ENCODE measurements at places on chromosomes 1 and 21. TPM values are rescaled to one million over a fixed set of nuclear protein-coding genes. Genes with fewer than 3 reads are reported as not detected.

The ZSCAN20 gene
- total RNA-seq = 8.0 TPM

The GPR52 gene
- 6.5 TPM for total RNA-seq

The KANK4 gene
- total RNA-seq = 0.42 TPM

The TPTE gene
- total RNA-seq = not detected

The OR2AK2 gene
- total RNA-seq = not detected

- H3K4me1 ChIP-seq = no peaks in the 10 kb centered on the region
- no peaks in the 10 kb centered on the region for H3K27me3 ChIP-seq
- no peaks in the 10 kb centered on the region for H3K36me3 ChIP-seq
- H3K27ac ChIP-seq = no peak overlapping the region
- no peak for DNase-seq
Observed at GRCh38 chr1:212692774-212693644, 6.6 kb downstream of the BATF3 start.

DNA sequence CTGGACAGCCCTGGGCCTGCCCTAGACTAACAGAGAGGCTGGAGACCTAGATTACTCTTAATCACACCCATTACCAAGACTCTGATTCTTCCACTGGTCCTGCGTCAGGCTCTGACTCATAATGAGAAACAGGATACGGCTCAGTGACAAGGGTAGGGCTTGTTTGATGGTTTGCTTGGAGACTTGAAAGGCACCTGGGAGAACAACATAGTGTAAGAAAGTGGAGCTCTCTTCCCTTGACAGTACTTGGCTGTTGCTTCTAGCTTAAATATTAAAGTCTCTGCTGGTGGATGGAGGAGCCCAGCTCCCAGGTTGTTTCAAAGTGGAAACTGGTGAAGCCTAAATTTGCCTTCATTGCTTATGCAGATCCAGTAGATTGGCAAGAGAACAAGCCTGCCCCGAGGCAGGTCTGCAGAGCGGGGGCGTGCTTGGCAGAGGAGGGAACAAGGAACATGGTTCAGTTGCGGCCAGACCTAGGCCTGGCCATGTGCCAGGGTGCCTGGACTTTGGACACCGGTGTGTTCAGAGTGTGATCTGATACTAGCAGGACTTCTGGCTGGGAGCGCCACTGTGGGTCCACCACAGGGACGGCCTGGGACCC is 480.6 kb downstream of the CAMTA1 start:
- no peaks in the 10 kb centered on the region for H3K36me3 ChIP-seq
- H3K27ac ChIP-seq = no peak overlapping the region
- H3K4me1 ChIP-seq = no peaks in the 10 kb centered on the region
- no peak overlapping the region for H3K4me3 ChIP-seq

DNA sequence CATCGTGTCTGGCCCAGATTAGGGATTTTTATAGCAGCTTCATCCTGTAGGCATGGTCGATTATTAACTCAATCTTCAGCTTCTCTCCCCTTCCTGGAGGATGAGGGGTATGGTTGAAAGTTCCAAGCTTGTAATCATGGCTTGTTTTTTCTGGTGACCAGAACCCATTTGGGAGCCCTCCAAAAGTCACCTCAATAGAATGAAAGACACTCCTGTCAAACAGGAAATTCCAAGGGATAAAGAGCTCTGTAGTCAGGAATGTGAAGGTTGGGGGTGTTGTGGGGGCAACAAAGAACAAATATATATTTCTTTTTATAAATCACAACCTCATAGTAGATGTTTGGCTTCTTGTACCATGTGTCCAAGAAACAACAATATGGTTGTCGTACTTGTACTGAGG is 212.7 kb upstream of the ESRRG start:
- H3K27me3 ChIP-seq = no peaks in the 10 kb centered on the region
- H3K27ac ChIP-seq = no peak overlapping the region
- no peak for DNase-seq
- no peaks in the 10 kb centered on the region for H3K4me1 ChIP-seq
- H3K4me3 ChIP-seq = no peak overlapping the region
- no peaks in the 10 kb centered on the region for H3K36me3 ChIP-seq

DNA sequence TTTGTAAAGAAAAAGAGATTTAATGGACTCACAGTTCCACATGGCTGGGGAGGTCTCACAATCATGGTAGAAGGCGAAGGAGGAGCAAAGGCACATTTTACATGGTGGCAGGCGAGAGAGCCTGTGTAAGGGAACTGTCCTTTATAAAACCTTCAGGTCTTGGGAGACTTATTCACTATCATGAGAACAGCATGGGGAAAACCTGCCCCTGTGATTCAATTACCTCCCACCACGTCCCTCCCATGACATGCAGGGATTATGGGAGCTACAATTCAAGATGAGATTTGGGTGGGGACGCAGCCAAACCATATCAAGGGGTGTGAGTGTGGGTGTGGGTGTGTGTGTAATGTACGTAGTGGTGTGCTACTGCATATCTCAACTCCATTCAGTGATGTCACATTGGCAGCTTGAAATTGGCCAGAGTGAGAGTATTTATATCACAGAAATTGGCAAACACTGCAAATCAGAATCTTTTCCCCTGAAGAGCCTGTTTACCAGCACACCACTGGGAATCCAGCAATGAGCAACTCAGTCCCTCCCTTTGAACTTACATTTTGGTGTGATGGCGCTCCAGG is 5.4 kb downstream of the ARHGEF10L start:
- no peaks in the 10 kb centered on the region for H3K4me1 ChIP-seq
- DNase-seq = no peak
- H3K27ac ChIP-seq = peak overlapping the region; percentile 32
- H3K27me3 ChIP-seq = no peaks in the 10 kb centered on the region
- no peak overlapping the region for H3K4me3 ChIP-seq

- no peaks in the 10 kb centered on the region for H3K36me3 ChIP-seq
- H3K4me3 ChIP-seq = peak overlapping the region; percentile 71
- DNase-seq = no peak
Observed at GRCh38 chr21:46634966-46635323, 529 bp upstream of the PRMT2 start.

GRCh38 chr1:94514095-94514727 is 27.3 kb downstream of the F3 start:
- H3K36me3 ChIP-seq = no peaks in the 10 kb centered on the region
- H3K4me1 ChIP-seq = no peaks in the 10 kb centered on the region
- no peak overlapping the region for H3K27ac ChIP-seq
- H3K27me3 ChIP-seq = no peaks in the 10 kb centered on the region

GRCh38 chr1:41900603-41901444 is 17.9 kb downstream of the HIVEP3 start:
- H3K36me3 ChIP-seq = no peaks in the 10 kb centered on the region
- DNase-seq = no peak
- H3K27me3 ChIP-seq = no peaks in the 10 kb centered on the region
- H3K27ac ChIP-seq = no peak overlapping the region

- H3K4me1 ChIP-seq = no peaks in the 10 kb centered on the region
- H3K27ac ChIP-seq = peak overlapping the region; percentile 65
- no peaks in the 10 kb centered on the region for H3K36me3 ChIP-seq
- DNase-seq = peak; percentile 95
- no peaks in the 10 kb centered on the region for H3K27me3 ChIP-seq
- H3K4me3 ChIP-seq = peak overlapping the region; percentile 99
Observed at GRCh38 chr1:1891349-1892078, 627 bp upstream of the GNB1 start.

DNA sequence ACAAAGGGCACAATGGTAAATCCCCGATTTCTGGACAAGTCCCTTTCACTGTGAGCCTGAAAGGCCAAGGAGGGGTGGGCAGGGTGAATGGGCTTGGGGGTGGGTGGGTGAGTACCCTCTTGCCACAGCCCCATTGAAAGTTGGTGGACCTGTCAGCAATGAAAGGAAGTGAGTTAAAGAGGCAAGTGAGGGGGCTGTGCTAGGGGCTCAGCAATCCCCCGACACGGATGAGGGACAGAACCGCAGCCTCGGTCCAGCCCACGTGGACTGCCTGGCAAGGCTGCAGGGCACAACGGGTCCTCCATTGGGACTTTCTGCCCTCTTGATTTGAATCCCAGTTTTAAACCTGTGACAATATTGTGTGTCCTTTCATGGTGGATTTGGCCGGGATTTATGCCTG is 255.3 kb downstream of the FOXD2 start:
- H3K4me1 ChIP-seq = no peaks in the 10 kb centered on the region
- H3K4me3 ChIP-seq = no peak overlapping the region
- H3K27ac ChIP-seq = no peak overlapping the region
- H3K27me3 ChIP-seq = no peaks in the 10 kb centered on the region
- DNase-seq = peak; percentile 45

DNA sequence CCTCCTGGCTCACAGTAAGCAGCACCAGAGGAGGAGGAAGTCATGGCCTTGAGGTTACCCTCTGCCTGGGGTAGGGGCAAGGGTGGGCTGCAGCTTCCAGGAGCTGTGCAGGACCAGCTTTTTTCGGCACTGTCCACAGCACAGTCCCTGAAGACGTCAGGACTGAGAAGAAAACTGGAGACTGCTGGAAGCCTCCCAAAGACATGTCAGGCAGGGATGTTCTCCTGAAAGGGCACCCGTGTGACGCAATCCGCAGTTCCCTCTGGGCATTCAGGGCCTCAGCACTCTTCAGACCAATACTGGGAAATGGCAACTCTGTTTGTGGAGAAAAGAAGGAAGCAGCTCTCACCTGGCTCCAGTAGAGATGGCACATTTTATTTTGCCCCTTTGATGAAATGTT is 64.8 kb upstream of the TENT5C start:
- no peak for DNase-seq
- H3K4me3 ChIP-seq = no peak overlapping the region
- no peaks in the 10 kb centered on the region for H3K4me1 ChIP-seq
